NCI-H460 (cell line): ENCODE measurements at places on chromosomes 5 and 9. TPM values are rescaled to one million over a fixed set of nuclear protein-coding genes. Genes with fewer than 3 reads are reported as not detected.

The GABRA1 gene
- not detected in 2 replicates for total RNA-seq

The PRELID1 gene
- 192 and 236 TPM in 2 replicates for total RNA-seq

The GGTA1 gene
- total RNA-seq: not detected in 2 replicates

The SPATA31A7 gene
- total RNA-seq: not detected in 2 replicates

The PCDHB16 gene
- total RNA-seq: 0.32 and 0.69 TPM in 2 replicates

The SLC34A3 gene
- not detected in 2 replicates for total RNA-seq

The PCDHB2 gene
- total RNA-seq: 0.29 and 0.52 TPM in 2 replicates

The GTF2H2C gene
- total RNA-seq: 99.9 and 123 TPM in 2 replicates

The LRRC14B gene
- total RNA-seq: not detected in 2 replicates

The MSX2 gene
- total RNA-seq: 11.7 TPM in 2 replicates

The EFNA5 gene
- total RNA-seq: 50.0 and 50.2 TPM in 2 replicates

The CPLANE1 gene
- total RNA-seq: 23.7 and 31.6 TPM in 2 replicates

The MARCOL gene
- 2.3 and 3.8 TPM in 2 replicates for total RNA-seq

The TXNDC15 gene
- total RNA-seq: 86.7 and 104 TPM in 2 replicates

The TRAF1 gene
- 0.87 and 1.5 TPM in 2 replicates for total RNA-seq

The CCL28 gene
- 0.22 TPM in 1 of 2 replicates, not detected in the other for total RNA-seq

The EXOSC2 gene
- 45.5 and 56.5 TPM in 2 replicates for total RNA-seq

DNA sequence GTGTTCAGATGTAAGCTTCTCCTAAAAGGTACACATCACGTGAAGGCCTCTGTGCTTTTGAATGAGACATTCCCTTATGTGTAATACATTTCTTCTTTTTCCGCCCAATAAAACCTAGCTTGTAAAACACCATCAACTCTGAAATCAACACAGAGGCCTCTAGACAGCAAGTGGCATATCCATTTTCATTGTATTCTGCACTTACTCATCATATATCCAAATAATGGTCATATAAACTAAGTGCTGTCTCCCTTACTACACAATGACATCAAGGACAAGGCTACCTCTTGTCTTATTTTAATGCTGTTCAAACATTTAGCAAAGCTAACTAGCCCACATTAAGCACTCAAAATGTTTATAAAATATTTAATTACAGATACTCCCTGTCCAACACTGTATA lies 108.5 kb downstream of the ELAVL2 start:
- no peak for DNase-seq

GRCh38 chr5:101278917-101279316 lies 375.8 kb upstream of the ST8SIA4 start:
- DNase-seq: no peak

- DNase-seq: no peak
Measured at GRCh38 chr5:151947931-151948608, 23.4 kb upstream of the GLRA1 start.

GRCh38 chr5:112532654-112533360 lies 113.7 kb upstream of the EPB41L4A start:
- no peak for DNase-seq

- no peak for DNase-seq
Measured at GRCh38 chr5:76688836-76689235, 27.1 kb upstream of the F2R start.

DNA sequence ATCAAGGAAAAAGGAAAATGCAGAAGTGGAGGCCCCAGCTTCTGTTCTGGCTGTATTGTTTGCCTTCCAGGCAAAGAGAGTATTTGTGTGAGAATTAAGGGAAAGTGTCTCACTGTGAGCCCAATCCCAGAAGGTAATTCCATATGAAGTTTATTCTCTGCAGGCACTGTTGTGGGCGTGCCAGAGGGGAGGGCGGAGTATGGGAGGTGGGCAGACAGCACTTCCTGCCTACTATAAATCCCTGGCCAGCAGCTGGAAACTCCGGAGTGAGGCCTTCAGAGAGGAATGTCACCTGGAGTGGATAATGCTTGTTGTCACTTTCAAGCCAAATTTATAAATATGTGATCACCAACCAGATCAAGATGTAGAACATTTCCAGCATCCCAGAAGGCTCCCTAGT lies 209.5 kb downstream of the ARHGAP26 start:
- no peak for DNase-seq

DNA sequence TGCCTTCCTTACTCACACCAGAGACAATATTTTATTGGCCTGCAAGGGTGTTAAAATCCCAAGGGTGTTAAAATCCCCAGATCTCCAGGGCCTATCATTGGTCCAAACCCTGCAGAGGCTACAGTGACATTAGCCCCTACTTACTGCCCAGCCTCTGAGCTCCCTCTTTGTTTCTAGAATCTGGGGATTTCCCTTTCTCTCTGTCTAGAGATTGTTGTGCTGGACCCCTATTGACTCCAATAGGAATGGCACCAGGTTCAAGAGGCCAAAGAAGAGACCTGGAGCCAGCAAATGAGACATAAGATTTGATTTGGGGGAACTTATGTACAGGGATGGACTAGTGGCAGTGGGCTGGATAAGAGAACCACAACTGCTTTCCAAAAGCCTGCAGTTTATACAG lies 53.3 kb upstream of the ZBED3 start:
- no peak for DNase-seq

GRCh38 chr9:89243296-89244061 lies 64.9 kb upstream of the SHC3 start:
- no peak for DNase-seq

GRCh38 chr9:126411225-126411947 lies 84.8 kb downstream of the MVB12B start:
- DNase-seq: no peak

DNA sequence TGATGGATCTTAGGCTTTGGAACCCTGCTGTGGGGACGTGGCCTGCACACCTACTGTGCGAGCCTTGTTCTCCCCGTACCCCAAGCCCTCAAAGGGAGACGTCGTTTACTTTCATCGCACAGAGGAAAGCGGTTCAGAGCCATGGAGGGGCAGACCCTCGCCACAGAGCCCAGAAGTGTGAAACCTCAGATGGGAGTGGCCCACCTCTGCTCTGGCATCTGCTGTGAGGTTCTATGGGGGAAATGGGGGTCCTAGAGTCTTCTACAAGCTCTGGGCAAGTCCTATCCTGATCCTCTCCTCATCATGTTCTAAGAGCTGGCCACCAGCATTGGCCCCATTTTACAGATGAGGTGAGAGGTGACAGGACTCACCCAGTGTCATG lies 3.7 kb upstream of the RNF44 start:
- DNase-seq: no peak

DNA sequence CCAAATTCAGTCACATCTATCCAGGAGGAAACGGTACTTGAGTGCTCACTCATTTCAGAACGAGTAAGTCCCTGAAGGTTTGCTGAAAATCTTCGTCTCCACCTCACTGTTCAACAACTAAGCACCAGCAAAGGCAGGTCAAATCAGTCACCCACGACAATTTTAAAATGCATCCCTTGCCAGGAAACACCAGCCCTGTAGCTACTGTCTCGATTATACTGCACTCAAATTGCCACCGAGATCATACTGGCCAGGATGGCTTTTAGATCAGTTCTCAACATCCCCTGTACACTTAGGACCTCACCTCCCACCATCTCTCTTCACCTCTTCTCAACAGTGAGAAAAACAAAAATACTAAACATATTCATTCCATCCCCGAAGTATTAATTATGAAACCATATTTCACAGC lies 298.6 kb downstream of the AGTPBP1 start:
- DNase-seq: no peak

GRCh38 chr9:117671468-117671867 lies 32.7 kb upstream of the TLR4 start:
- no peak for DNase-seq

DNA sequence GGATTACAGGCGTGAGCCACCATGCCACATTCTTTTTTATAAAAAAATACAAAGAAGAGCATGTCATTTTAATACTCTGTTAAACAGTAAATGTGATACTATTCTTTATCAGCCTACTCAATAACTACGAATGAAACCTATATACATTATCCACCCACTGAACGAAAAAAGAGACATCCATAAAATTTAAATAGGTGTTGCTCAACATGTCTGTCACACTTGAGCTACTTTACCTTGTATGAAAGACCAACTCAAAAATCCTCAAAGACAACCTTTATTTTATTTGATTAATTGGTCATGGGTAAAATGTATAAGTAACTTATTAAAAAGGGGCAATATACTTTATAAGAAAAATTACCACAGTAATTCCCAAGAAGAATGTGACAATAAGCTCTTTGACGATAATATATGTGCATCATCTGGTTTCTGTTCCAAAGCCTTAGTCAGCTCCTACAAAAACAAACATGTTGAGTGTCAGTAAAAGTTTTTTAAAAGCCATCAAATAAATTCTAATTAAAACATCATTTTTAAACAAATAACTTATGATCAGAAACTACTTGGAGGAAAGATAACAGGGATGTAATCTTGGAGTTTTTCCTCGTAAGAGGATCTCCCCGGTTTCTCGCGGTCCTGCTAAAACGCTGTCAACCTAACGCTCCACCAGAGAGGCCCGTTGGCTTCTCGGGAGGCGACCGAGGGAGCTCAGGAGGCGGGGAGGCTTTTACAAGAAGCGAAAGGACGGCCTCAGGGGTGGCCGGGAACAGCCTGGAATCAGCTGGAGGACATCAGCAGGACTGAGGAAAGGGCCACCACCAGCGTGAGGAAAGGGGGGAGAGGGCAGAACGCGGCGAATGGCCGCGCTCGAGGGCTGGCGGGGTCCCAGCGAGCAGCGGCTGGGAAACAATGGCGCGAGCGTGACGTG lies 13.5 kb upstream of the ANKRD18B start:
- DNase-seq: no peak

GRCh38 chr9:125841444-125841843 lies 94.3 kb downstream of the PBX3 start:
- no peak for DNase-seq

DNA sequence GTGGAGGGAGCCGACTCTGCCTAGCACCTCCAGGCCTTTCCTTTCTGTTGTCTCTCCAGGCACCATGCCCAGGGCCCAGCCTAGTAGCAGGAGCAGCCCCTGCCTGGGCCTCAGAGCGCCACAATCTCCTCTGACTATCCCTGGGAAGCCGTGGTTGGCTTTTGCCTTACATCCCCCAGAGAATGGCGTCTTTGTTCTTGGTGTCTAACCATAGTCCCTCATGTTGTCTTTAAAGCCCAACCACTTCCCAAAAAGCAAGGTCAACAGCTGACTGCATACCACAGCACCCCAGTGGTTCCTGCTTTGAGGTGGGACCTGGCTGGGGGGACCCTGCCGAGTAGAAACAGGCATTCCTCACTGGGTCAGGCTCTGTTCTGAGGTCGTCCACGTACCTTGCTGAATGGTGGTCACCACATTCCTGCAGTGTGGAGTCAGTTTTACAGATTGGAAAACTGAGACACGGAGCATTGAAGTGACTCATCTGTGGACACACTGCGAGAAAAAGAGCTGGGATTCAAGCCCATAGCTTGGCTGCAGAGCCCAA lies 13.7 kb upstream of the CERCAM start:
- no peak for DNase-seq

GRCh38 chr9:38697776-38698300 lies 22.1 kb downstream of the FAM240B start:
- no peak for DNase-seq

DNA sequence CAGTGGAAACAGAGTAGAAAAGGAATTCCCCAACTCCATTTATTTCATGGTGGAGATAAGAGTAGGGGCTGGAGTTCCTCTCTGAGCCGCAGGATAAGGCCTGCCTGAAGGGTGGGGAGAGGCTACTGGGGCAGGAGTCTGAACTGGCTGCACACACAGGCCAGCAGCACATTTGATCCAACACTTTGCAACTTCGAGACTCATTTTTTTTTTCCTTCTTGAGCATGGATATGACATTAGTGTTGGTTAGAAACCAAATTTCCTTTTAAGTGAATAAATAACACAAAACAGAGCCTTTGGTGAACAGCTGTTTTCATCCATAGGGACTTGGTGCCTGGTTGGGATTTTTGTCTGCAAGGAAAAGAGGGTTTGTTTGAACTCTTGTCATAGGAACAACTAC lies 76.6 kb downstream of the RALGPS1 start:
- no peak for DNase-seq

DNA sequence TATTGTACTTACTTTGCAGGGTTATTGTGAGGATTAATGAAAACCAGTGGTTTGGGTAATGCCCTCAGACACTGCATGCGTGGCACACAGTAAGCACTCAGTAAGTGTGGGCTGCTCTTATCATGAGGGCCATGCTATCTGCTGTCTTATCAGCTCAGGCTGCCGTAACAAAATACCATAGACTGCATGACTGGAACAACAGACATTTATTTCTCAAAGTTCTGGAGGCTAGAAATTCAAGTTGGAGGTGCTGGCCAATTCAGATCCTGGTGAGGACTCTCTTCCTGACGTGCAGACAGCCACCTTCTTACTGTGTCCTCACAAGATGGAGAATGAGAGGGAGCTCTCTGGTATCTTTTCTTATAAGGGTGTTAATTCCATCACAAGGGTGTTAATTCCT lies 23.9 kb upstream of the SH3PXD2B start:
- DNase-seq: no peak

GRCh38 chr5:35430381-35431162 lies 187.1 kb upstream of the SPEF2 start:
- DNase-seq: no peak

DNA sequence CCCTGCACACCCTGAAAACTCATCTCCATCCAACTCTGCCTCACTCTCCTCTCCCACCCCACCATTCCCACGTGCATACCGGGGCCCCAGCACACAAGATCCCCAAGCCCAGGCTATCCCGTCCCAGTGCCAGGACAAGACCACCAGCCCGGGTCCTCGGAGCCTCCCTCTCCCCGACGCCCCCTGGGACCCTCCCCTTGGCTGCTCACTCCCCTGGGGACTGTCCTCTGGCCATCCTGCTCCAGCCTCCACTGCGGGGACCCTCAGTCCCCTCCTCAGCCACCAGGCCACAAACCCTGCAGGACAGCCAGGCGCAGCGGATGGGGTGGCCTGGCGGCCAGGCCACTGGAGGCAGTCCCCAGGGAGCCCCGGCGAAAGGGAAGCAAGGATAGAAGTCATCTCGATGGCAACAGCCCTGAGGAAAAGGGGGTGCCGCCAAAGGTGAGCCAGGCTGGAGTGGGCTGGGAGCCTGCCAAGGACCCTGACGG lies 62.8 kb downstream of the C9orf50 start:
- no peak for DNase-seq

- DNase-seq: no peak
Measured at GRCh38 chr5:15236911-15237508, 263.0 kb upstream of the FBXL7 start.

- peak; percentile 48 for DNase-seq
Measured at GRCh38 chr9:96383165-96383942, at the start of gene SLC35D2. Gene SLC35D2 (minus strand): TSS chr9:96383711. CDS start chr9:96383634, 77 bp downstream.

GRCh38 chr5:135333732-135334515 lies 65.1 kb downstream of the MACROH2A1 start:
- DNase-seq: no peak

GRCh38 chr5:168706655-168707069 lies 127.5 kb upstream of the PANK3 start:
- DNase-seq: peak; percentile 41

GRCh38 chr9:81801190-81801589 lies 111.8 kb upstream of the TLE1 start:
- DNase-seq: no peak

GRCh38 chr9:8095672-8096086 lies 296.1 kb upstream of the DMAC1 start:
- no peak for DNase-seq

GRCh38 chr5:77775790-77776553 lies at the start of gene TBCA:
Gene TBCA (minus strand): TSS chr5:77776339. CDS start chr5:77776257, 82 bp downstream.
- peak; percentile 85 for DNase-seq
